ENCODE measurements at places on chromosomes 7 and 10.
A peak's percentile ranks its signal among the peaks of the same experiment; 100 is the strongest.

- no peak for DNase-seq
Observed at GRCh38 chr10:128222332-128222849, 96.2 kb upstream of the MKI67 start.

DNA sequence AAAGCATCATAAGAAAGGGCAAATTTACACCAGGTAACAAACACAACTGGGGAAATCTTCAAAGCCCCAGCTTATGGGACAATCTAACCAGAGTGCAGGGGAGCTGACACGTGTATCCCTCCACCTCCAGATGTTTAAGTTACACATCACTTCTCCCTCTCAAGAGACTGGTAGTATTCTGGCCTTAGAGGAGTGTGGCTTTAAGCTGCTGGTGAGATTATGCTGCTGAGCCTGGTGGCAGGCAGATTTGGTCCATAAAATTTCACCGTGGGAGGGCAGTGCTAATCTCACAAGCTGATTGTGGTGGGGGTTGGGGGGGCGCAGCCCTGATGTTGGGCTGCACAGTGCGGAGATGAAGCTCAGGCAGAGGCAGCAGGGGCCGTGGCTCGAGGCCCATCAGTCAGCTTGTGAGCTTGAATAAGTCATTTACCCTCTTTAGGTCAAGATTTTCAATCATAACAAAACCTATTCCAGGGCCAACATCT is 431.0 kb upstream of the GALNT17 start:
- DNase-seq = no peak

- peak; percentile 11 for DNase-seq
Observed at GRCh38 chr10:124802313-124802675, 675 bp downstream of the ABRAXAS2 start.

DNA sequence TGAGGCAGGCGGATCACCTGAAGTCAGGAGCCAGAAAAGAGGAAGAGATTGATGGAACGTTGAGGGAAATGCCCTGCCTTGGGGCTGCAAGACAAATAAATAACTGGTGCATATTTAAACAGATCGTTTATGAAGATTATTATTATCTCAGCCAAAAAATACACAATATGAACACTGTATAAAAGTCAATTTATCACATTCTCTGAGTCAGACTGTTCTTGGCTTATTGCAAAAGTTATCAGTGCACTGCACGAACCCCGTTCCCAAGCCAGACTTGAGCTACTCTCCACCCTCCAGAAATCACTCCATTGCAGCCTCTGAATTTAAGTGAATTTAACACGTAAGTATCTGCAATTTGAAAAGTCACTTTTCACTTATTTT is 1.6 kb downstream of the DNMBP start:
- no peak for DNase-seq

DNA sequence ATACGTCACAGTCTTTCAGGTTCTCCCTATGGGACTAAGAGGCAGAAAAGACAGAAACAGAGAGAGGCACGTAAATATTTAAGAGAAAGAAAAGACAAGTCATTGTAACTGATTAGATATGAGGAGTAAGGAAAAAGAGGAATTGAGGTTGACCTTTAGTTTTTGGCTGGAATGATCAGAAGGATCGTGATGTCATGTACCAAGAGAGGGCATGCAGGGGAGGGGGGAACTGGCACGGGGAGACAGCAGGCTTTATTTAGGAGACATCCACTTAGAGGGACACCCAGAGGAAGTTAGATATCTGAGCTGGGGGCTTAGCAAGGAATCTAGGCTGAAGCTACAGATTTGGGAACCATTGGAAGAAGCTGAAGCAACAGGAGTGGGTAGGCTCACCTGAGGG is 9.2 kb upstream of the LRRC20 start:
- no peak for DNase-seq

- no peak for DNase-seq
Observed at GRCh38 chr7:4261601-4261960, 420.5 kb upstream of the FOXK1 start.

GRCh38 chr7:88357294-88357693 is 50.6 kb upstream of the STEAP4 start:
- DNase-seq = no peak

DNA sequence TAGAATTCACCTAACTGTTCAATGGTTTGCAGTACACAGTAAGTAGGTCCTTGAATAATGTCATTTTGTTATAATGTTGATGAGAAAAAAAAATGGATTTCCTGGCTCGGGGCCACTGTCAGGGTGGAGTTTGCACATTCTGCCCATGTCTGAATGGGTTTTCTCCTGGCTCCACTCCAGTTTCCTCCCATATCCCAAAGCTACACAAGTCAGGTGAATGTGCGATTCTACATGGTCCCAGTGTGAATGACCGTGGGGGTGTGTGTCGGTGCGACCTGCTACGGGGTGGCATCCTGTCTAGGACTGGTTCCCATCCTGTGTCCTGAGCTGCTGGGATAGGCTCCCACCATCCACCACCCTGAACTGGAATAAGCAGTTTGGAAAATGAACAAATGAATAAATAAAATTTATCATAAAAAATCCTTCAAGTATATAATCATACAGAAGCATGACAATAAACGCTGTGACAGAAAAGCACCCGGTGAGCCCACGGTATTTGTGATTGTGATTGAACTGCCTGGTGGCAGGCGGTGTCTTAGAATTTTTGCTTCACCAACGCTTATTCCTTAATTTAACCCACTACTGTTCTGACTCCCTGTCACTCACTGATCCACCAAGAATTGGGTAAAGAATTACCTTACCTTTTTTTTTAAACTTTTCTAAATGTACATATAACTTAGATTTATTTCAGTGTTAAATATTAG is 114.1 kb downstream of the ICA1 start:
- DNase-seq = no peak

DNA sequence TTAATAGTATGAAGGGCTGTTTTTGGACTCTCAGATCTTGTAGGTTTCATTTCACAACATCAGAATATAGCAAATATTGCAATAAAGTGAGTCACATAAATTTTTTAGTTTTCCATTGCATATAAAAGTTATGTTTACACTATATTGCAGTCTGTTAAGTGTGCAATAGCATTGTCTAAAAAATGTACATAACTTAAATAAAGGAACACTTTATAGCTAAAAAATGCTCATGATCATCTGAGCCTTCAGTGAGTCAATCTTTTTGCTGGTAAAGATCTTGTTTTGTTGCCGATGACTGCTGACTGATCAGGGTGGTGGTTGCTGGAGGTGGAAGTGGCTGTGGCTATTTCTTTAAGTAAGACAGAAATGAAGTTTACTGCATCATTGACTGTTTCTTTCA is 42.0 kb downstream of the ABCA13 start:
- no peak for DNase-seq

- DNase-seq = no peak
Observed at GRCh38 chr10:91418416-91418815, 8.3 kb downstream of the HECTD2 start.

DNA sequence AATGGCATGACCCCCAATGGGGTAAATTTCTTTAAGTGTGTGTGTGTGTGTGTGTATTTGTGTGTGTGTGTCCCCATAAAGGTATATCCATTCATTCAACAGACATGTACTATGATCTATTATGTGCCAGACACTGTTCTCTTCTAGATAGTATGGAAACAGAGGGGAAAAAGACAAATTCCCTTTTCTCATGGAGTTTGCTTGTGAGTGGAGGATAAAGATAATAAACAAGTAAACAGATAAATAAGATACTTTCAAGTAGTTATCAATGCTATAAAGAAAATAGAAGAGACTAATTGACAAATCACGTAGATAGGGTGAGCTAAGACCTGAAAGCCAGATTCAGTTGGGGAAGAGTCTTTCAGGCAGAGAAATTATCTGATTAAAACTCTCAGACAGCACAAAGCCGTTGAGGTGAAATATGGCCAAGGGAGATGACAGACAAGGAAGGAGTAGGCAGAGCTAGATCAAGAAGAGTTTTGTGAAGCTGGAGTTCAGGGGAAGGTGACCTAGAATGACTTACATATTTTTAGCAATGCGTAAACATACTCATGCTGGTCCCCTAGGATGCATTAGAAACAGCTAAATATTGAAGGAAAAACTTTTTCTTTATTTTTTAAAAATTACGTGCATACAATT is 45.2 kb upstream of the DMTF1 start:
- no peak for DNase-seq

DNA sequence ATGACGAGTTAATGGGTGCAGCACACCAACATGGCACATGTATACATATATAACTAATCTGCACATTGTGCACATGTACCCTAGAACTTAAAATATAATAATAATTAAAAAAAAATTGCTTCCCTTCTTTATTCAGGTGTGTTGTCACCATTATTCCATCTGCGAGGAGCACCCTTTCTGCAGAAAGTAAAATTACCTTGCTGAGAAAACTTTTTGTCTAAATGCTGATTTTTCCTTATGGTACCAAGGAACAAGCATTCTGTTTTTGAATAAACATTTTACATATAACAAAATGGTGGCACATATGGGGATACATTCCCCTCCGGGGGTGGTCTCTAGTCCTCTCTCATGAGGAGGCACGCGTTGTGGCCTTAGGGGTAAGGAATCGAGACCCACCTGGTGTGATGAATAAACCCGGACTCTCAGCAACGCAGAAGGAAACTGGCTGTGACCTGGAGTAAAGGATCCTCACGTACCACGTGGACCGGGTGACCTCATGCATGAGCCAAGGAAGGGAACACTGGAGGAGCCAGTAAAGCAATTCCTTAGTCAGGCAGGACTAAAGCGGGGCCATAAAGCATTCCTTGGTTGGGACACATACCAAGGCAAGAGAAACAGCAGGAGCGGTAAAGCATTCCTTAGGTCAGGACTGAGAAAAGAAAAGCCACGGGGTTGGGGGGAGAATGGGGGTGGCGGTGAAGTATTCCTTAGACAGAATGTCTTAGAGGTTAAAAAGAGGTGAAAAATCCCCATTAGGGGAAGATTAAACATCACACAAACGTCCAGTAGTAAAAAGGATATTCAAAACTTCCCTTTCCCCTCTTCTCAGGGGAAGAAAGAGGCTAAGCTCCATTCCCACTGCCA is 20.8 kb upstream of the OPTN start:
- no peak for DNase-seq

DNA sequence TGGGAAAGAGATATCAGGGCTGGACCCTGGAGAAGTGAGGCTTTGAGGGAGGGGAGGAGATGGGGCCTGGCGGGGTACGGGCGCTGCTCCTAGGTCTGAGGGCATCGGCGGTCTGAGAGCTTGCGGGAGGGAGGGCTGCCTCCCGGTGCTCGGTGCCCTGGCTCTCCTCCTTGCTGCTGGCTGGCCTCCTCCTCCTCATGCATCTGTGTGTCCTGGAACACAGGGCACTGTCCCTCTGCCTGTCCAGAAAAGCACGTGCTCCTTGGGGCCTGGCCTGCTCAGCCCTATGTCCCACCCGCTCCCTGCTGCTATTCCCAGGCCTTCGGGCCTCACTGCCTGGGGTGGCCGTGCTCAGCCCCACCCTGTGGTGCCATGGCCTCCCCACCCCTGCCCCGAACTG is 166.9 kb downstream of the RNF216 start:
- DNase-seq = no peak

DNA sequence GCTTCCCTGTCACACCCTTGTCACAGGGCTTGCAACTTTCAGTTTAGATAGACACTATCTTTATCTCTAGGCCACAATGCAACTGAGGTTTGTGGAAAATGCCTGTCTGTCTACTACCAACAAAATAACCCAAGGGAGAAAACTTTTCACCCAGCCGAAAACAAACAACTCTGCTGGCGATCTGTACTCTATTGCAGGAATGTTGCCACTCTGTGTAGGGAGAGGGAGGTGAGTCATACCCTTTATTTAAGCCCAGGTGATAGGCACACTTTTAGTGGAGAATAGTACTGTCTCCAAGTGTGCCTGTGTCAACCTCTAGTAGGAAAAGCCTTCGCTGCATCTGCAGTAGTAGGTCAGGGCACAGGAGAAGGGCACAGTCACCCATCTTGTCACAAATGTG is 108.3 kb downstream of the SLC25A40 start:
- DNase-seq = no peak

DNA sequence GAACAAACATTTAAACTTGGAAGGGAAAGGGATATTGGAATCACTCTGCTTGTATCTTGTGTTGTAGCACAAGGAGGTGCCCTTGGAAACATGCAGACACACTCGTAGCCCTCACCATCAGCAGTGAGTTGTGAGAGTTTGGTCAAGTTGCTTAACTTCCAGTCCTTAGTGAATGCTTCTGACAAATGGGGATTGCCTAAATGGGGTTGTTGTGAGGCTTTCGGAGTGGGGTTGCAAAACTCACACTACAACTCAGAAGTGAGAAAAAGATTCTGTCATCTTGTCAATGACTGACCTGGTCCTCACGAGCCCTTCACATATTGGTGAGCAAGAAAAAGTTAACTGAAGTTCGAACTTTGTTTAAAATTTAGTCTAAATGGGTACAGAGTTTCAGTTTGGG is 29.0 kb upstream of the GSDME start:
- no peak for DNase-seq

DNA sequence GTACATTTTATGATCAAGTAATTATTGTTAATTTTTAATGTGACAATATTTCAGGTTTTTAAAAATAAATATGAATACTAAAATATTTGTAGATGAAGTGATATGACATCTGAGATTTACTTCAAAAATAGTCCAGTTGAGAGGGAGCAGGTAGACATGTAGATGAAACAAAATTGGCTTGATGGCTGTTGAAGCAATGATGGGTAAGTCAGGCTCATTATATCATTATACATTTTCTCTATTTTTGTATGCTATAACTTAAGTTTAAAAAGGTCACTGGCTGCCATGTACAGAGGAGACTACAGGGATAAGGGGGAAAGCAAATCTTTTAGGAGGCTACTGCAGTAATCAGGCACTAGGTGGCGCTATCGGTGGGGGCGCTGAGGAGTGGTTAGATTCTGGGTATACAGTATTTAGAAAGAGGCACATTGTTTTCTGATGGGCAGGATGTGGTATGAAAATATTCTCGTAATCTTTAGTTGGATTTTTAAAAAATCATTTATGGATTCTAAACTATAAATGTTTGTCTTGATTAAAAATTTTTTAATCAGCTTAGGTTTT is 189.8 kb upstream of the IMMP2L start:
- DNase-seq = peak; percentile 47

GRCh38 chr7:52719677-52720076 is 315.8 kb upstream of the POM121L12 start:
- DNase-seq = no peak

DNA sequence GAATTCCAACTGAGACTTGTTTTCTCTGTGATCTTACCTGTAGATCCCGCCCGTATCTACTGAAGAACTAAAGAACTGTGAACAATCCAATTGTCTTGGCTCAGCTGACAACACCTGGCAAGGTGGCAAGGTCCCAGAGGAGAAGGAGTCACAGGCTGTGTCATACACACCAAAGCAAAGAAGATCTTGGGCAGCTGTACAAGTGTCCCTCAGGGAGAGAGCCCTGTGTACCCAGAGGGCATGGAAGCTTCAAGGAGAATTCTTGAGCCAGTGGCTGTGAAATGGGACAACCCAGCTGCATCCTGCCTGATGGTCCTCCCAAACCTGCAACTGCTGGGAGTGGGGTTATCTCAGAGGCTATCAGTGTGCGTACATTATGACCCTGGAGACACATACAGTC is 46.7 kb upstream of the TECTB start:
- DNase-seq = no peak

All from HuH-7.5 (cell line).